ENCODE measurements at places on chromosomes 12 and 14. TPM values are rescaled to one million over a fixed set of nuclear protein-coding genes. Genes with fewer than 3 reads are reported as not detected.

The OAS2 gene
- 4.0 TPM for total RNA-seq

The KRT6C gene
- total RNA-seq, result not detected

The BCL11B gene
- under 0.01 TPM for total RNA-seq

The CLEC1B gene
- total RNA-seq, result not detected

The LTBR gene
- total RNA-seq, result 27.2 TPM

The CDH24 gene
- 4.9 TPM for total RNA-seq

The SLC25A29 gene
- total RNA-seq, result 26.2 TPM

The SLC2A3 gene
- 94.7 TPM for total RNA-seq

The DDX54 gene
- 25.5 TPM for total RNA-seq

The OTOGL gene
- 0.08 TPM for total RNA-seq

The SLC24A4 gene
- total RNA-seq, result not detected

The SLC38A6 gene
- total RNA-seq, result 17.8 TPM

The KRT4 gene
- total RNA-seq, result not detected

The ACACB gene
- 1.2 TPM for total RNA-seq

The KCTD10 gene
- total RNA-seq, result 87.8 TPM

The HRK gene
- total RNA-seq, result not detected

The TAMALIN gene
- total RNA-seq, result 11.7 TPM

The TMPRSS12 gene
- total RNA-seq, result not detected

The KRT74 gene
- total RNA-seq, result not detected

The TPPP2 gene
- total RNA-seq, result not detected
